ENCODE measurements at places on chromosomes 13 and 19.

- no peak for DNase-seq
These were observed 33.2 kb upstream of the PNMA8B start for GRCh38 chr19:46528601-46529590.

DNA sequence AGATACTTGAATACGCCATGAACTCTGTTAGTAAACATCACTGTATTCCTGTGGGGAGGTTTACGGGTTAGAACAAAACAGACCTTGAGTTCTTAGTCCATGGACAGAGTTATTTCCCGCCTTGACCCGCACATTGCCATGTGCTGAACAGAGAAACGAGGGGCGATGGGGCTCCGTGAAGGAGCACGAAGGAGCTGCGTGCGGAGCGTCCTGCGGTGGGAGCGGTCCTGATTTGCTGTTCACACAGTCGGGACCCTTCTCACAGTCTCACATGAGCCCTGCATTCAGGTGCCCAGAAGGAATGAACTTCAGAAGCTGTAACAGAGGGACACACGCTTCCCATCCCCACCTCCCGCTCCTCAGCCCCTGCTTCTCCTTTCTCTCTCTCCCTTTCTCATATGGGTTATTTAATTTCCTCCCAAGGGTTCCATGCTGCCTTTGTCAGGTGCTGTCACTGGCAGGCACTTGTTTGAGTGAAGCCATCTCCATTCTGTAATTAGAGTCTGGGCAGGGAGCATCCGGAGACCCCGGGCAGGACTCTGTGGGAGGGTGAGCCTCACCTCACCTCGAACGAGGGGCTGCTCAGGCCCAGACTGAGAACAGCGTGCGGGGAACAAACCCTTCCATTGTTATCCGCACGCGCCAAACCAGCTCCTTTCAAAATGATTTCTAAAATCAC is 76.9 kb downstream of the TEX29 start:
- no peak for DNase-seq

GRCh38 chr13:51091839-51092238 is 19.2 kb downstream of the C13orf42 start:
- DNase-seq = no peak

- no peak for DNase-seq
These were observed 666 bp upstream of the ZNF320 start for GRCh38 chr19:52898101-52898500.

GRCh38 chr19:17184371-17184841 is 30.8 kb upstream of the USE1 start:
- no peak for DNase-seq

- DNase-seq = no peak
These were observed 59.4 kb upstream of the SPRY2 start for GRCh38 chr13:80400164-80400864.

- no peak for DNase-seq
These were observed 116.6 kb upstream of the UQCRFS1 start for GRCh38 chr19:29329460-29330134.

- no peak for DNase-seq
These were observed 263.4 kb downstream of the FGF9 start for GRCh38 chr13:21934284-21934683.

DNA sequence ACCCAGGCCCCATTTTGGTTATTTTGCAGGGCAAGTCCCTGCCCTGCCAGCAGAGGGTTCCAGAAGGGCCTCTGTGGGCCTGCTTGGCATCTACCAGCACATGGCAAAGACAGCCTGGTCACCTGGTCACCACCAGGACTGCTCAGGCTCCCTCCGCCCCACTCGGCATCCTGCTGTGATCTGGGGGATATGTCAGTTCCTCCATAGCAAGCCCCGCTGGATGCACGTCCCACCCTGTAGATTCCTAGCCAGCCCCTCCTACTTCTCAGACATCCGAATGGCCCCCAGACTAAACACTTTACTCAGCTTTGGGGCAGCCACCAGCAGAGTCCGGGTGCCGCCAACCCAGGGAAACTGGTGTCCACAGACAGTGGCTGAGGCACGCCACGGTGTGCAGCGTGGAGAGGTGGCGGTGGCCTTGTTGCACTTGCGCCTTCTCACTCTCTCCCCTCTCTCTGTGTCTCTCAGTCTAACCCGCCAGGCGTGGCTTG is 31.8 kb upstream of the USE1 start:
- no peak for DNase-seq

DNA sequence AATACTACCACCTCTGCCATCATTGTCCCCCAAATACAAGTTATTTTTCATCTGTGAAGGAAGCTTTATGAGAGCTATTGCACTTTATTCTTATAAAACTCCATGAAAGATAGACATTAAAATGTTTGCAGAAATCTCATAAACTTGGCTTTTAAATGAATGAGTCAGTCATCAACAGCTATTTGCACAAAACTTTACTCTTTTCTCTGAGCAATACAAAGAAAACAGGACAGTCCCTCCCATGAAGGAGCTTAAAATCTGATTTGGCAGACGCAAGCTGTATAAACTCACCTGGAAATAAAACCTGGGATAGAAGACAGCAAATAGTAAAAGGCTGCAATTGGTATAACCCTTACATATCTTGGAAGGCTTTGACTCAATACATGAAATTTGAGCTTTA is 16.6 kb upstream of the RCBTB1 start:
- DNase-seq = no peak

DNA sequence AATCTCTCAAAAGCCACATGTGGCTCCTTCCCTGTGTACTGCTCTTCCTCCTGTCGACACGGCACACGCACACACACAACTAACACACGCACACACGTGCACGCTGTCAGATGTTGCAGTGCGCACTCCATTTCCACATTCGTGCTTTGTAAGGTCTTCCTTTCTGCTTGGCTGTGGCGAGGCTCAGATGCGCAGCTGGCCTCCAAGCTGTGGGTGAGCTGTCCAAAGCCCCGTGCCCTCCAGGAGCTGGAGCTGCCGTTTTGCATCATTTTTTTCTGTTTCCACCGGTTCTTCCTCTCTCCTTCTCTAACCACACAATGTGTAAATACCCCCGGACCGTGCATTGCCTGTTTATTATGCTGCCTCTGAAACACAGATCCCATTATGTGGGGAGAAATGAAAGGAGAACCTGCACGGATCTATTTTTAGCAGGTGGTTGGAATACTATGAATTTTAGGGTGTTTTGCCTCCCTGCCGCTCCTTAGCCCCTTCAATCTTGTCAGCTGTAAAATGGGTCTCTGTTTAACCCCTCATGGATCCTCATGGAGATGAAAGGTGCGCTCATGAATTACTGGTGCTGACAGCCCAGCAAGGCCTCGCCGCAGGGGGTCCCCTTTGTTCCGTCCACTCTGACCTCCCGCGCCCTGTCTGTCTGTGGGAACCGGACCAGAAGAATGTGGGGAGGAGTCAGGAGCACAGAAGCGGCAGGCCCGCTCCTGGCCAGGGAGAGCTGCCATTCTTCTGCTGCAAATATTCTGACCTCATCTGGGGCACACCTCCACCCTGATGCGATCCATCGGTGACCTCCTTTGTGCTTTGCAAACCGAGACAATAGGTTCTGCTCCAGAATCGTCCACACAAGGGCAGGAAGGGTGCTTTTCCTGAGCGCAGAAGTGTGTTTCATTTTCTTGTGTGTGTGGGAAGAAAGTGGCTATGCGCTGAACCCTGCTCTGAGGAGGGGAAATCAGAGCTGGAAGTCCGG is 137.7 kb downstream of the SOX1 start:
- no peak for DNase-seq

- no peak for DNase-seq
These were observed 20.0 kb downstream of the PNMA8A start for GRCh38 chr19:46451352-46451751.

DNA sequence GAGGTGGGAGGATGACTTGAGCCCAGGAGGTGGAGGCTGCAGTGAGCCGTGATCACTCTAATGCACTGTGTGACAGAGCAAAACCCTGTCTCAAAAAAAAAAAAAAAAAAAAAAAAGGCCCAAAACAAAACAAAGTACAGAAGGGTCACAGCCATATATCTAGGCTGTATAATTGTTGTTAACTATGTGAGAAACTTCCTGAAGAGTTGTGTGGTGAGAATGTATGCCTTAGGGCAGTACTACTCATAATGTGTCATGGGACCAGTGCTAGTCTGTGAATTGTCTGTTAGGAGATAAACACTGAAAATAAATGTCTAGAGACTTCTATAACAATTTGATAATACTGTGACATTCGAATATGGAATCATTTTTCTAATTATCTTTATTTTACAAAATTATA is 43.1 kb downstream of the PAN3 start:
- DNase-seq = no peak

DNA sequence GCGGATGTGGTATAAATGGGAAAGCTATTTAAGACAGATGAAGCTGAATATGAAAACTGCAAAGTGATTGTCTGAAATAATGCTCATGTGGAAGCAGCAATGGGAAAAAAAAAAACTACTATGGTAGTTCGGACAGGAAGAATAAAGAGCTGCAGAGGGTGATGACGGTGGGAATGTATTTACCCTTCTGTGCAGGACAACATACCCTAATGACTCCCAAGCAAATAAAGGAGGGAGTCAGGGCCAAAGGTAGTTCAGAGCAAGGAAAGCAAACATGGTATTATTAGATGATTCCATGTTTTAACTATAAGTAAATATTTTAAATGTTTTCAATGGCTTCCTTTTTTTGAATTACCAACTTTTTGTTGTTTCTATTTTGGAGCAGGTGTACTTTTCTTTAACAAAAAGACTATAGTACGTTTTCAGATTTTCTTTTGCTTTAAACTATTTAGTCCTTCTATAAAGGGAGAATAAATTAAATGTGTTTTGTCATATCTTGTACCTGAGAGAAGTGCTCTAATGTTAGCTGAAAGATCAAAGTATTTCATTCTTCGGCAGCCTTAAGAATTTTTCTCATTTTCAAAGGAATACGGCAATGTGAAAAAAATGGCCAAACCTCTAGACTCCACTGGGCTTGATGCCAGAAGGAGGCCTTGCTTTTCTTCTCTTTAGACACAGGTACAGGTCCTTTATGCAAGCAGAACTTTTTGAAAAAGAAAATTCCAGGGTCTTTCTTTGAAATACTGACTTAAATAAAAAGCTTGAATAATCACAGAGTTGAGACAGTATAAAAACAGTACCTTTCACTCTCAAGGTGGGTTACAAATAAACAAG is 67.8 kb upstream of the ZDHHC20 start:
- DNase-seq = no peak

DNA sequence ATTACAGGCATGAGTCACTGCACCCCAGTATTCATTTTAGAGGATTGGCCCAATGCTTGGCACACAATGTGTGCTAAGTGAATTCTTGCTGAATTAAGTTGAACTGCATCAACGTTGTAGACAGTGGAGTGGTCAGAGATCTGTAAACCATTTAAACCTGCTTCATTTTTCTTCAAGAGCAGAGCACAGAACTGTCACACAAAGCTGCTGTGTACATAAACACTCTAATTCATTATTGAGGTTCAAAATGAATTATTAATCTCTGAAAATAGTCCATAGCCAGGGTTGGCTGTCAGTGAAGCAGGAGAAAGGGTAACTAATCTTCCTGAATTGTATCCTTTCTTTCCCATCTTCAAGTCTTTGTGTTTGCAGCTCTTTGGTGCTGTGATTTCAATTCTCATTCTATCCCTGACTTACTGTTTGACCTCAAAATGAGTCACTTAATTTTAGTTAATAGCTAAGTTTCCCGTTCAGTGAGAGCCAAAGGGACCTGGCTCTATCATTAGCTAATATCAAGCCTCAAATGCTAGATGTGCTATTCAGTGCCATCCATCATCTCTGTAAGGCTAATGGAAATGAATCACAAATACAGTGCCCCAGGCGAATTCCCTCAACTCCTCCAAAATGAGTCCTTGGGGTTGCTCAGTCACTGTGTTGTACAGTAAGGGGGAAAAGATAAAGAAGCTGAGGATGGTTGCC is 77.0 kb upstream of the TSC22D1 start:
- no peak for DNase-seq

DNA sequence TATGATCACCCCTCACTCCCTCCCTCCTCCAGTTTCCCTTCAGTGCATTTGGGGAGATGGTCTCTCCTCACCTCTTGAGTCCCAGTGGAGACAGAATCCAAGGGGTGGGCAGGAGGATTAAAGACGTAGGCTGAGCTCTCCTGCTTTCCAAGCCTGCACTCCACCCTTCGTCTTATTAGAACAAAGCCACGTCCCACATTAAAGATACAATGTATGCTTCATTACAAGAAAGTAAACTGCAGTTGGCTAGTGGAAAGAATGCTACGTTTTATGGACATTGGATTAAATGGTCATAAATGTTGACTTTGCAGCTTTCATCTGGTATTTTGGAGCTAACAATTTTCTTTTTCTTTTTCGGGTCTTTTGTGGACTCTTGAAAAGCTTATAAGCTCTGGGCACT is 1.5 kb upstream of the KLK11 start:
- no peak for DNase-seq

GRCh38 chr13:49615836-49616675 is 12.3 kb upstream of the ARL11 start:
- no peak for DNase-seq

- DNase-seq = no peak
These were observed 619.6 kb downstream of the KCTD12 start for GRCh38 chr13:76266561-76266960.

DNA sequence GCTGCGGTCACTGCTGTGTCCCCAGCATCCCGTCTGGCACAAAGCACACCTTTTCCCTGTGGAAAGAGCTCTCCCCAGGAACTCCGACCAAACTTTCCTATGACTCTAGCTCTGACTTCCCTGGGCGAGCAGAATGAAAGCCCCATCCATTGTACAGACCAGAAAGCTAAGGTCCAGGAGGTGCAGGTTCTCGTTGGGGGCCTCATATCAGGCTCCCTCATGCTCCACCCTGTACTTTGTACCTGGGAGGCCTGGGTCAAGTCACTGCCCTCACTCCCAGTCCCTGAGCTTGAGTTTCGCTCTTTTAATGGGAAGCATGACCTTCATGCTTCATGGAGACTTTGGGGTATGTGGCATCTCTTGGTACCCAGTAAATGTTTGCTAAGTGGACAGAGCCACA is 18.4 kb downstream of the CYTH2 start:
- no peak for DNase-seq

- no peak for DNase-seq
These were observed 12.9 kb downstream of the ADGRE5 start for GRCh38 chr19:14394167-14394566.

DNA sequence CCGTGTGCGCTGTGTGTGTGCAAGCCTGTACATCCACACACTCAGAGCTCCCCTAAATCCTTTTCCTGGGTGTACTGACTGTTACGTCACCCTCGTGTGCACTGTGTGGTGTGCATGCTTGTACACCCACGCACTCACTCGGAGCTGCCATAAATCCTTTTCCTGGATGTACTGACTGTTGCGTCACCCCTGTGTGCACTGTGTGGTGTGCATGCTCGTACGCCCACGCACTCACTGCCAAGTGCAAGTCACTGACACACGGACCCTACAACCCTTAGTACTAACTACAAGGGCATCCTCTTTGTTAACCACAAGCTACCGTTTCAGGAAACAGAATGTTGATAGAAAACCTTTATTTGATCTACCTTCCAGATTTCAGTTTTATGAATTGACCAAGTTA is 983.4 kb downstream of the EFNB2 start:
- no peak for DNase-seq

GRCh38 chr13:75512253-75512652 is 25.4 kb downstream of the COMMD6 start:
- DNase-seq = no peak

DNA sequence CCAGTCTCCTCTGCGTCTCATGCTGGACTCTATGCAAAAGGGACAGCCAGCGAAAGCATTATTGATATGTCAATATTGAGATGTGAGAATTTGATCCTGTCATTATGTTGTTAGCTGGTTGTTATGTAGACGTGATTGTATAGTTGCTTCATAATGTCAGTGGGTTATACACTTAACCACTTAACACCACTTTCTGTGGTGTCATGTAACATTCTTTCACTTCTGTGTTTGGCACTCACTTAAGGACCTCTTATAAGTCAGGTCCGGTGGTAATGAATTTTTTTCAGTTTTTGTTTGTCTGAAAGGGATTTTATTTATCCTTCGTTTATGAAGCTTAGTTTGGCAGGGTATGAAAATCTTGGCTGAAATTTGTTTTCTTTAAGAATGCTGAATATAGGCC is 7.1 kb upstream of the SIGLEC7 start:
- DNase-seq = no peak
